ENCODE measurements at places on chromosomes 6 and 20. TPM values are rescaled to one million over a fixed set of nuclear protein-coding genes. Genes with fewer than 3 reads are reported as not detected.

GRCh38 chr6:149031859-149032598 lies 285.2 kb downstream of the UST start:
- peak; percentile 90 for DNase-seq

PABPC1L gene
- 11.6 TPM for polyA plus RNA-seq

GABBR1 gene
- polyA plus RNA-seq: 10.9 TPM

DNA sequence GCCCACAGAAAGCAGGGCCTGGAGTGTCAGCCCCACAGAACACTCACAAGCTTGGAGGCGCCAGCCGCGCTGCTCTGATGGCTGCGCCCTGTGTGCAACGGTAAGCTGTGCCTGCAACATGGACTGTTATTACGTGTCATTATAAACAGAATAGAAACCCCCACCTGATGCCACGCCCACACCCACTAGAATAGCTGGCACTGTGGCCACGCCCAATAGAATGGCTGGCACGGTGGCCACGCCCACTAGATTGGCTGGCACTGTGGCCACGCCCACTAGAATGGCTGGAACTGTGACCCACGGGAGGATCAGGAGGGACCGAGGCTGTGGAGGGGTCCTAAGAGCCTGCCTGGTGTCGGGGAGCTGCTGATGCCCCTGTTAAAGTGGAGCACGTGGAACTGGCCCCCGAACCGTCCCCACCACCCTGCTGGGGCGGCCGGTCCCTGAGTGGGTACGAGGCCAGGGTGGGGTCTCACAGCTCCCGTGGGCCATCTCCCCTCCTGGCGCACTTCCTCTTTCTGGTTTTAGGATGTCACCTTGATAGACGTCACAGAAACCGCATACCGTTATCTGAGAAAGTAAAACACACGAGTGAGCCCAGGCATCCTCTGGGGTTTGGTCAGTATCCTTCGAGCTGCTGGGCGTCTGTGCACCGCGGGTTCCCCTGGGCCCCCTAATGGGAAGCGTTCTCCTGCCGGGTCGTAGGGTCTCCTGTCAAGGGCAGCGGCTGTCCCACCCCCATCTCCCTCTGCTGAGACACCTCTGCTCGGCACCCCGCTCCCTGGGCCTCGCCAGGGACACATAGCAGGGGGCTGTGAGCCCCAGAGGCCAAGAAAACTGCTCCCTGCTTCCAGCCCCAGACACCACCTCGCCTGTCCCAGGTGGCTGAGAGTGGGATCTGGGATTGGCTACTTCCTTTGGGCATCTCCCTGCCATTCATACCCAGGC lies 25.4 kb downstream of the SLC17A9 start:
- no peak for DNase-seq

- no peak for DNase-seq
Observed at GRCh38 chr6:21241231-21242130, 352.1 kb upstream of the SOX4 start.

DNA sequence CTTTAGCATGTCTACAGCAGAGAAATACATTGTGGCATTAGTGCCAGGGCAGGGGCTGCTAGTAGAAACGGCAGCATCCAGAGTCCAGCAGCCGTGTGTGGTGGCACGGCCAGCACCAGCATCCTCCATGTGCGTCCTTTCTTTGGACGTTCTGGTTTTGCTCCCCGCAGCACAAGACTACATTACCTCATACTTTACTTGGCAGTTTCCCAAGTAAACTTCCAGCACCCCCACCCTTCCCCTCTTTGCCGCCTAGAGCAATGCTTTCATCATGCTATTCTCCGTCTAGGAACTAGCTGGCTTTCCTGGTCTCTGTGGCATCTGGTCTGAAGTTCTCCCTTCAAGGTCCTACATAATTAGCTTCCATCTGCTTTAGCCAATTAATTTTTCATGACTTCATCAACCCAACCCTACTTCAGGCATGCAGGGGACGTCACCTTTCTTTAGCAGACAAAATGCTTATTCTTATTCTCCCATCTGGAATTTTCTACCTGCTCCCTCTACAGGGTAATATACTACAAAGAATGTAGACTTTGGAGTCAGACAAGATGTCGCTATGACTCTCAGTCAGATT lies 67.6 kb downstream of the BLOC1S5 start:
- peak; percentile 85 for DNase-seq

GRCh38 chr20:47600967-47601547 lies 99.4 kb downstream of the NCOA3 start:
- DNase-seq: no peak

- DNase-seq: peak; percentile 54
Observed at GRCh38 chr6:80382811-80383210, 276.3 kb downstream of the BCKDHB start.

DNA sequence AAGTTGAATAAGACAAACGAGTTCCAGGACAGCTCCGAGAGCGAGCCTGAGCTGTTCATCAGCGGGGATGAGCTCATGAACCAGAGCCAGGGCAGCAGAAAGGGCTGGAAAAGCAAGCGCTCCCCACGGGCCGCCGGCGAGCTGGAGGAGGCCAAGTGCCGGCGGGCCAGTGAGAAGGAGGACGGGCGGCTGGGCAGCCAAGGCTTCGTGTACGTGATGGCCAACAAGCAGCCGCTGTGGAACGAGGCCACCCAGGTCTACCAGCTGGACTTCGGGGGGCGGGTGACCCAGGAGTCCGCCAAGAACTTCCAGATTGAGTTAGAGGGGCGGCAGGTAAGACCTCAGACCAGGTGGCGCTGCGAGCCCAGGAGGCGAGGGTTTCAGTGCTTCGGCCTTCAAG lies 56.0 kb upstream of the TMEM181 start:
- no peak for DNase-seq

DNA sequence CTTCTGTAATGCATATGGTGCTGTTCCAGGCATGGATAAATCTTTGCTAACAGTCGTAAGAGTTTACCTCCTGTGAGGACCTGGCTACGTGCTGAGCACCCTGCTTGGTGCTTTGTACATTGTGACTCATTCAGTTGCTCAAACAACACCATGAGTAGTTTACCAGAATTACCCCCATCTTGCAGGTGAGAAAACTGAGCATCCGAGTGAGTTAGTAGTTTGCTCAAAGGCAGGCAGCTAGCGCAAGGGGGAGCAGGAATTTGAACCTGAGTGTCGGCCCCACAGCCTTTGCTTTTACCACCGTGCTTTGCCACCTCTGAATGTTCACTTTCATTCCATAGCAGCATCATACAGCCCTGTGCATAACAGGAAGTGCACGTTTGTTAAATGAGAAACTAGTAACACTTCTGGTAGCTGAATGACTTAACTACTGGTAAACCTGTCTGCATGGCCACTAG lies 121.9 kb downstream of the MTHFD1L start:
- no peak for DNase-seq

GRCh38 chr20:34582221-34582620 lies 23.7 kb downstream of the MAP1LC3A start:
- DNase-seq: no peak

- DNase-seq: no peak
Observed at GRCh38 chr6:14951704-14952103, 294.2 kb upstream of the JARID2 start.

DNA sequence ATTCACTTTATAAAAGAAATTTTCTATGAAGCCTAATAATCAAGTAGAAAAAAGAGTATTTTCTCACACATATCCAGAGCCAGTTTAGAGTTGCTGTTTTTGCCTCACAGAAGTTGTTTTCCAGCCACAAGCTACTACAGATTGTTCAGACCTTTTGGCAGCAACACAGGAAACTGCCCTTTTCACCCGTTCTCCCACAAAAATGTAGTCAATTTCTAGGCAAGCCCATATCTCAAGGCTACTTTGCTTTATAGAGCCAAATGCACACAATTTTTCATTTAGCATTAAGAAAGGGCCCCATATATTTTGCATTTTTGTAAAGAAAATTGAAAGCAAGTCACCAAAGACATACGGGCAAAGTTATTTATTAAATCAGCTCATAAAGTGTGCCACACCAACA lies 49.5 kb downstream of the EPB41L2 start:
- DNase-seq: peak; percentile 93

EMILIN3 gene
- polyA plus RNA-seq: 0.06 TPM

- no peak for DNase-seq
Observed at GRCh38 chr20:61559706-61560315, 307.8 kb downstream of the CDH4 start.

DNA sequence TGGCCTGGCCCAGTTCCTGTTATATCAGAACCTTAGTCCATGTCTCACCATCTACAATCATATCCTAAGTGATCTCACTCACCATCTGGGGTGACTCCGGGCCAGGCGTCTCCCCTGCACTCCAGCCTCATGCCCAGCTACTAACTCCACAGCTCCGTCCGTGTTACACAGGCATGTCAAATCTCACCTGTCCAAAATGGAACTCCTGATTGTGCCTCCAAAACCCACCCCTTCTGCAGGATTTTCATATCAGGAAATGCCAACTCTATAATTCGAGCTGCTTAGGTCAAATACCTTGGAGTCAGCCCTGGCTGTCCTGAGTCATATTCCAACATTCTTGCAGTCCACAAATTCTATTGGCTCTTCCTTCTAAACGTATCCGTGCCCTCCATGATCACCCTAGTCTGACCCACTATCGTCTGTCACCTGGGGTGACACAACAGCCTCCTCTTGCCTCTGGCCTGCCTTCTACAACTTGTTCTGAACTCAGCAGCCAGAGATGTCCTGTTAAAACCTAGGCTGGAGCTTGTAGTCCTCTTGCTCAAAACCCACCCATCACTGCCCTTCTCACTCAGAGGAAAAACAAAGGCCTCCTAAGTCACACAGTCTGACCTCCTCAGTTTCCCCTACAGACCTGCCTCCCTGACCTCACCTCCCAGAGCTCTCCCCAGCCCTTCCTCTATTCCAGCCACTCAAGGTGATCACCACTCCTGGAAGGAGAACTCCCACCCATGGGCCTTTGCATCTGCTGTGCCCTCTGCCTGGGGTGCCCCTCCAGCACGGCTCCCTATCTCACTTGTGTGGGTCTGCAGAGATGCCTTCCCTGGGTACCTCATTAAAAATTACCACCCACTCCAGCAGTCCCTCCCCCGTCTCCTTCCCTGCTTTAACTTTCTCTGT lies 85.3 kb upstream of the SIRPA start:
- no peak for DNase-seq

DNA sequence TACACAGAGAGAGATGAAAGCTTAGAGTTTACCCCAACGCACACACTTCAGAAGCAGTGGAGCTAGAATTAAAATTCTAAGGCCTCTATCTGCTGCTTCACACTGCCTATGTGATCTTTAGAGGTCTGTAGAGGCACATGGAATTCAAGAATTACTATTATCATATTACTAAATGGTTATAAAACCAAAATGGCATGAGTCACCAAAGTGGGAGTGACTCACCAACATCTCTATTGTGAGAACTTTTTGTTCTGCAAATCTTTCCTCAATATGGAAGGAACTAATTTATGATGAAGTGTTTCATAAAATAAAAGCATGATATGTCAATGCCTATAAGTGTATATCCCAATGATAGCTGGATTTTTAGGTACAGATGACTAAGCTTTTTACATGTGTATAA lies 28.5 kb upstream of the TMEM244 start:
- peak; percentile 89 for DNase-seq

CDH26 gene
- polyA plus RNA-seq: 0.05 TPM

ASIP gene
- not detected for polyA plus RNA-seq

CYP24A1 gene
- not detected for polyA plus RNA-seq

HMGCLL1 gene
- 0.05 TPM for polyA plus RNA-seq

BPIFA1 gene
- polyA plus RNA-seq: not detected

- peak; percentile 94 for DNase-seq
Observed at GRCh38 chr6:43516697-43517504, at the start of the genes POLR1C and YIPF3. Gene POLR1C (plus strand): TSS chr6:43517089. CDS start chr6:43517110, 21 bp downstream. Gene YIPF3 (minus strand): TSS chr6:43516926. CDS start chr6:43516807, 119 bp downstream.

RRBP1 gene
- 169 TPM for polyA plus RNA-seq

NKAIN2 gene
- polyA plus RNA-seq: not detected

ULBP1 gene
- 1.1 TPM for polyA plus RNA-seq
